GM12878 (cell line): ENCODE measurements at places on chromosomes 7 and 10. TPM values are rescaled to one million over a fixed set of nuclear protein-coding genes. Genes with fewer than 3 reads are reported as not detected.

DNA sequence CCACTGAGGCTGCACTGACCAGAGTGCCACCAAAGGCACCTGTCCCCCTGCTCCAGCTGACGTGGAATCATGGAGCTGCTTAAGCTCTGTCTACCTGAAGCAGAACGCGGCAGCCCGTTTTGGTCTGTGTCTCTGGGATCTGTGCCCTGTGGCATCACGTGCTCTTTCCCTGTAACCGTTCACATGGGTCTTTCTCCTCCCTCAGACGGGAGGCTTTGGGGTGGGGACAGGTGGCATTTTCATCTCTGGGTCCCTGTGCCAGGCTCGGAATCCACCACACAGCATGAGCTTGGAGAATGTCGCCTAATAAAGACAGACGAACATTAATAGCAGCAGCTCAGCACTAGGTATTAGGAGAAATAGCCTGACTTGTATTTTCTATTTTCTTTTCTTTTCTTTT, 1.6 kb upstream of the ADAP1 start:
- no peaks in the 10 kb centered on the region for H3K27me3 ChIP-seq
- H3K4me3 ChIP-seq: no peak overlapping the region
- no peak overlapping the region for H3K27ac ChIP-seq
- no peak for DNase-seq

DNA sequence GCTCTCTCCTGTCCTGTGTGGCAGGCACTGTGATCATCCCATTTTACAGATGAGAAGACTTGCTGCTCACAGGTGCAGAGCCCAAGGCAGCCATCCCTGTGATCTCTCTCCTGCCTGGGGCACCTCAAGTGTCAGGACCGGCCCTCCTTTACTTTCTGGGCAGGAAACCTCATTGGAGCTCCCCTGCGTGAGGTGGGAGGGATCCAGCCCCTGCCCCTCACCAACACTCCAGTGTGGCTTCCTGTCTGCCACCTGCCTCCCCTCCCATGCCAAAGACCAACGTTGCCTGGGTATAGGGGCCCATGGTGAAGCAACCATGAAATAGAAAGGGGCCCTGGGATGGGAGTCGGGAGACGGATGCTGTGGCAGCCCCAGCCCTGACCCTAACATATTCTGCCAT, 91.2 kb upstream of the MYL10 start:
- H3K36me3 ChIP-seq: no peaks in the 10 kb centered on the region
- H3K4me3 ChIP-seq: no peak overlapping the region
- DNase-seq: no peak
- no peaks in the 10 kb centered on the region for H3K4me1 ChIP-seq
- H3K27me3 ChIP-seq: no peaks in the 10 kb centered on the region

GRCh38 chr10:48447356-48448215, 141.1 kb downstream of the MAPK8 start:
- H3K27ac ChIP-seq: no peak overlapping the region
- H3K4me3 ChIP-seq: no peak overlapping the region
- no peak for DNase-seq
- no peaks in the 10 kb centered on the region for H3K36me3 ChIP-seq
- no peaks in the 10 kb centered on the region for H3K4me1 ChIP-seq
- H3K27me3 ChIP-seq: no peaks in the 10 kb centered on the region; the same call in 1 of the 2 replicates

- H3K27me3 ChIP-seq: no peaks in the 10 kb centered on the region
- H3K36me3 ChIP-seq: no peaks in the 10 kb centered on the region
- no peak overlapping the region for H3K27ac ChIP-seq
- DNase-seq: no peak
- H3K4me3 ChIP-seq: no peak overlapping the region
- no peaks in the 10 kb centered on the region for H3K4me1 ChIP-seq
Observed at GRCh38 chr10:54434782-54435181, 366.2 kb downstream of the PCDH15 start.

GRCh38 chr7:26151650-26151952, 397 bp upstream of the NFE2L3 start:
- peak overlapping the region; percentile 72 for H3K4me3 ChIP-seq
- peaks cover 23% of the 10 kb centered on the region for H3K4me1 ChIP-seq
- H3K36me3 ChIP-seq: no peaks in the 10 kb centered on the region
- H3K27me3 ChIP-seq: no peaks in the 10 kb centered on the region
- H3K27ac ChIP-seq: peak overlapping the region; percentile 88
- DNase-seq: no peak

DNA sequence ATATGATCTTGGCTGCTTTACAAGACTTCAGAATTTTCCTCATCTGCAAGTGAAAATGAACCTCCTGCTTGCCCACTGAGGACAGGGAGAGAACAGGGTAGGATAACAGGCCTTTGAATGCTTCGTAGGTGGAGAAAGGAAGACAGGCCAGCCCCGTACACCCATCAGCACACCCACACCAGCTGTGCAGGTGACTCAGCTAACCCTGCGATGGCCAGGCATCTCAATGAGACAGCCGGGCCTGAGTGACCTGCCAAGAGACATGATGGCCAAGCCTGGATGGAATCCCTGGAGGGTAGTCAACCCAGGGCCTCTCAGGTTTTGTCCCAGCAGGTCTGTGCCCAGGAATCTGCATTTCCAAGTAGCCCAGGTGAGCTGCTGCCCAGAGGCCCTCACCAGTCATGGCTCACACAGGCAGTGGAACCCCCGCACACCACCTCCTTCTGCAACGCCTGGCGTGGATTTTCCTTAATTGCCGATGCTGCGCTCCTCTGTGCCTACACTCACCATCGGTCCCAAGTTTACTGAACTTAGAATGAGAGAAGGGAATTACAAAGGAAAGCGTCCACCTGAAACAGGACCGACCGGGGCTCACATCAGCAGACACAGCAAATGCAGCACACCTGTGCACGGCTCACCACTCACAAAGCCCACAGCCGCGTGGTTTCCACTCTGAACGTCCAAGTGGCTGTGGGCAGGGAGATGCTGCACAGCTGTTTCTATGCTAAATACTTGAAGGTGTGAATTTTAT, 163.7 kb downstream of the DIP2C start:
- no peak overlapping the region for H3K27ac ChIP-seq
- H3K4me3 ChIP-seq: no peak overlapping the region
- no peaks in the 10 kb centered on the region for H3K36me3 ChIP-seq
- no peaks in the 10 kb centered on the region for H3K4me1 ChIP-seq
- no peak for DNase-seq
- no peaks in the 10 kb centered on the region for H3K27me3 ChIP-seq

GRCh38 chr10:100043344-100043743, 33.6 kb upstream of the DNMBP start:
- DNase-seq: no peak
- peaks cover 35% of the 10 kb centered on the region for H3K4me1 ChIP-seq
- no peak overlapping the region for H3K27ac ChIP-seq
- no peaks in the 10 kb centered on the region for H3K27me3 ChIP-seq
- no peaks in the 10 kb centered on the region for H3K36me3 ChIP-seq

DNA sequence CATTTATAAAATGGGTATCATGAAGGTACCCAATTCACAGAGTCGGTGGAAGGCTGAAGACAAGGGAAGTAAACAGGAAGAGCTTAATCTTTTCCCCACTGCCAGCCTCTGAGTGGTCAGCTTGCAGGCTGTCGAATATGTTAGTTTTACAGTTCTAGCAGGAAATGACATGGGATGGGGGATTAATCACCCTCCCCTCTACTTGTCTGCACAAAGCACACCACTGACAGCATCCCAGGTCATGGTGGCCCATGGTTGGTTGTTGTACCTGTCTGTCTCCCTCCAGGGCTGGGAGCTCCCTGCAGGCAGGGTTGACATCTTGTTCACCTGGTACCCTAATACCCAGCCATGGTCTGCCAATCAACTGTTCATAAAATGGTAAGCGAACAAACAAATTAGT, 55.6 kb downstream of the GRB10 start:
- no peak overlapping the region for H3K27ac ChIP-seq
- no peaks in the 10 kb centered on the region for H3K36me3 ChIP-seq
- no peaks in the 10 kb centered on the region for H3K4me1 ChIP-seq
- DNase-seq: no peak
- H3K4me3 ChIP-seq: no peak overlapping the region

- H3K36me3 ChIP-seq: no peaks in the 10 kb centered on the region
- H3K27me3 ChIP-seq: peaks cover 1% of the 10 kb centered on the region
- H3K4me3 ChIP-seq: no peak overlapping the region
- no peaks in the 10 kb centered on the region for H3K4me1 ChIP-seq
- no peak for DNase-seq
Observed at GRCh38 chr10:69786791-69787190, 14.9 kb upstream of the COL13A1 start.

DNA sequence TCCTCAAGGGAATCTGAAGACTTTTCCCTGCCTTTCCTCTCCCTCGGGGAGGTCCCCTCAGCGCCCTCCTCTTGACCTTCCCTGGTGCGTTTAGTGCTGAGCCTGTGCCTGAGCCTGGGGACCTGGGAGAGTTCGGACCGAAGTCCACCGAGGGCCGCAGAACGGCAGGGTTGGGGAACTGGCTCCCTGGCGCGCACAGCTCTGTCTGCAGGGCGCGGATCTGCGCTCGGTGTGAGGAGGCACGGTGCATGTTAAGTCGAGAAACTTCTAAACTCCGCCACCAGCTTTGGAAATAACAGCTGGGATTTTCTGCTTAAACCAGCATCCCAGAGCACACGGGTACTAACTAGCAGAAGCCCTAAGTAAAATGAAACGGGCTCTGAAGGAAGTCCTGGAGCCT, 44.2 kb upstream of the SLC29A4 start:
- no peak overlapping the region for H3K4me3 ChIP-seq
- no peak for DNase-seq
- no peaks in the 10 kb centered on the region for H3K27me3 ChIP-seq

- no peaks in the 10 kb centered on the region for H3K4me1 ChIP-seq
- no peak overlapping the region for H3K27ac ChIP-seq
- DNase-seq: no peak
- no peaks in the 10 kb centered on the region for H3K27me3 ChIP-seq
- H3K4me3 ChIP-seq: no peak overlapping the region
Observed at GRCh38 chr10:115082506-115082905, 10.7 kb upstream of the ATRNL1 start.

- no peak overlapping the region for H3K27ac ChIP-seq
- no peaks in the 10 kb centered on the region for H3K36me3 ChIP-seq
- H3K27me3 ChIP-seq: no peaks in the 10 kb centered on the region
- H3K4me1 ChIP-seq: no peaks in the 10 kb centered on the region
- no peak for DNase-seq
- no peak overlapping the region for H3K4me3 ChIP-seq
Observed at GRCh38 chr7:5470816-5471215, 47.2 kb upstream of the TNRC18 start.

GRCh38 chr7:106367018-106367420, 82.2 kb upstream of the NAMPT start:
- H3K4me1 ChIP-seq: no peaks in the 10 kb centered on the region
- no peak overlapping the region for H3K4me3 ChIP-seq
- no peaks in the 10 kb centered on the region for H3K27me3 ChIP-seq
- H3K36me3 ChIP-seq: no peaks in the 10 kb centered on the region
- no peak for DNase-seq
- no peak overlapping the region for H3K27ac ChIP-seq

DNA sequence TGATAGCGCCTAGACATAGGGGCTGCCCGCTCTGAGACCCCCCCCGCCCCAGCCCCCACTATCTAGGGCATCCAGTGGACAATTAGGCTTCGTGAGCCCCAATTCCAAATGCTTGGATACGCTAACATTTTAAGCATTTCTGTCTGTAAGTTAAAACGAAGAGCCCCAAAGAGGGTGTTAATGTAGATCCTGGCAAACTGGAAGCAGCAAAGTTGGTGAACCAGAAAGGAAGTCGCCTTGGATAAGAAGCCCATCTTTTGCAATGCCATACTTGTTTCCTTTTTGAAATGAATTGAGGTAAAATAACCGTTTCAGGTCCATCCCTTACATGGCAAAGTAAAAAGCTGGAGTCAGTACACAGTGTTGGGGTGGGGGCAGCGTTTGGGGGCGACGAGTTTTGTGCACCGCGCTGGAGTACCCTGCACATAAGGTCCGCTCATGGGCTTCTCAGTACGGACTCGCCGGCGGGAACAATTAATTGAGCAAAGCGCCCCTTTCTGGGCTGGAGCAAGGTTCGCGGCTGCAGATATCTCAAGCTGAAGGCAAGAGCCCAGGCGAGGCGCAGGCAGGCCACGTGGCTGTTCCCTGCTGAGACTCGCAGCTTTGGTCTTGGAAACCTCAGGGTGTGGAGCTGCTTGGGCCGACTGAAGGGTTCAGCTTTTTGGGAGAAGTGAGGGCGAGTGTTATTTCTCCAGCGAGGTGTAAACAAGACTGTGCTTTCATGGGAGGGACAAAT, 1.4 kb upstream of the TWIST1 start:
- H3K4me3 ChIP-seq: no peak overlapping the region
- H3K4me1 ChIP-seq: no peaks in the 10 kb centered on the region
- DNase-seq: no peak
- H3K36me3 ChIP-seq: no peaks in the 10 kb centered on the region
- peaks cover 18% of the 10 kb centered on the region for H3K27me3 ChIP-seq

- H3K4me3 ChIP-seq: no peak overlapping the region
- no peaks in the 10 kb centered on the region for H3K27me3 ChIP-seq
- DNase-seq: no peak
- H3K27ac ChIP-seq: peak overlapping the region; percentile 59; the same call in 1 of the 2 replicates
- H3K4me1 ChIP-seq: peaks cover 32% of the 10 kb centered on the region
Observed at GRCh38 chr7:130114776-130115175, 44.4 kb downstream of the KLHDC10 start.

DNA sequence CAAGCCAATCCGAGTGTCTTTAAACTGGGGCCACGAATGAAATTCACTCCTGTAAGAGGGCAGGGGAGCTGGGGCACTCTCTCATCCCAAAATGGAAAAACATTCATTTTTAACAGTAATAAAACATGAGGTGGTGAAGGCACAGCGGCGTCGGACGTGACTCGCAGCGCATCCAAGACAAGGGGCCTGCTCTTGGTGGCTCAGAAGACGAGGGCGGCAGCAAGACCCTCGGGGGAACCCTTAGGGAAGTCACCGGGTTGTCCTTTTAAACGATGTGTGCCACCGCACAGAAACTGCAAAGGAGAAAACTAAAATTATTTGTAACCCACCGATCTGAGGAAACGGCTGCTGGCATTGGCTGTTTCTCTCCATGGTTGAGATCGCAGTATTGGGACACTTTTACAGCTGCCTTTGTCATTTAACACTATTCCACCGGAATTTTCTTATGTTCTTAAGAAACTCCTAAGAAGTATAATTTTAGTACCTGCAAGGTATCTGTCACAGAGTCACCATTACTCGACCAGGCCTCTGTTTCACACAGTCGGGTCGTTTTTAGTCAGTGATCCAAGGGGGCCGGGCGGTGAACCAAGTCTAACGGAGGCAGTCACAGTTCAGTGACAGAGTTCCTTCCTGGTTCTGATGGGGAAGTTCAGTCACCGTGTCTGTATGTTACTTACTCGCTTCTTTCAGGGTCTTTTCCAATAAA, 159.3 kb downstream of the PTPRN2 start:
- no peaks in the 10 kb centered on the region for H3K4me1 ChIP-seq
- H3K27ac ChIP-seq: no peak overlapping the region
- no peaks in the 10 kb centered on the region for H3K36me3 ChIP-seq

DNA sequence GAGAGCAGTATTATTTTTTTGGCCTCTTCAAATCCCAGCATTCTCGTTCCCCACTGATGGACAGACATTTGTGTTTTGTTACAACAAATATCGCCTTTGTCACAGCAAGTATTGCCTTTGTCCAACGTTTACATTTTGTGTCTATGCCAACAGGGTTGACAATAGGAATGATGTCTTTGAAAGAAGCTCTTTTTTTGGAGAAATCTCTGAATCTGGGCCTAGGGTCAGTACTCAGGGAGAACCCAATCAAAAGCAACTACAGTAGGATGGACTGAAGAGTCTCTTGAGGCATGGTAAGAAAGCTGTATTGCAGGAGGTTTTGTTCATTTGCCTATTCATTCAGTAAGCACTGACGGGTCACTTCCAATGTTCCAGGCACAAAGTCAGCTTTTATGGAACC, 57.7 kb upstream of the KLF14 start:
- no peak overlapping the region for H3K4me3 ChIP-seq
- no peaks in the 10 kb centered on the region for H3K4me1 ChIP-seq
- no peaks in the 10 kb centered on the region for H3K36me3 ChIP-seq
- no peaks in the 10 kb centered on the region for H3K27me3 ChIP-seq

Gene MOGAT3
- not detected in 2 replicates for polyA plus RNA-seq

Gene GHRHR
- polyA plus RNA-seq: not detected in 2 replicates

Gene SAMD9L
- polyA plus RNA-seq: 30.4 and 31.7 TPM in 2 replicates

Gene CTAGE6
- polyA plus RNA-seq: not detected in 2 replicates

Gene TDRD1
- not detected in 2 replicates for polyA plus RNA-seq

Gene ABCF2
- polyA plus RNA-seq: 63.9 and 65.6 TPM in 2 replicates
